ENCODE measurements at places on chromosomes 4 and X.

DNA sequence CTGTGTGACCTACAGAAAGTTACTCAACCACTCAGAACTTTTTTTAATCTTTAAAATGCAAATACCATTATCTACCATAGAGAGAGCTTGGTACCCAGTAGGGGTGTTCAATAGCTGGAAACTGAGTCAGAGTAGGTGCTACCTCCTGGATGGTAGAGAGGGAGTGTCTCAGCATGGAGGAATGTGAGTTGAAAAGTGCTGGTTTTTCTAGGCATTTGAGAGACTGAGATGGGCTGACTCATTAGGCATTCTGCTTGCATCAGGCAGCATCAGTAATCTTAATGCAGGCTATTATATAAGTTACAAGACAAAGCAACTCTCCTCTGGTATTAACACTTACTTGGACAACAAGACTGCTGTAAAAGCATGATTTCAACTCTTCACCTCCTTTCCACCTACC is 70.9 kb upstream of the ARHGEF9 start:
- no peaks in the 10 kb centered on the region for H3K36me3 ChIP-seq
- no peak overlapping the region for H3K4me3 ChIP-seq
- H3K27me3 ChIP-seq: no peaks in the 10 kb centered on the region
- no peak overlapping the region for H3K27ac ChIP-seq
- no peaks in the 10 kb centered on the region for H3K4me1 ChIP-seq
- DNase-seq: no peak

DNA sequence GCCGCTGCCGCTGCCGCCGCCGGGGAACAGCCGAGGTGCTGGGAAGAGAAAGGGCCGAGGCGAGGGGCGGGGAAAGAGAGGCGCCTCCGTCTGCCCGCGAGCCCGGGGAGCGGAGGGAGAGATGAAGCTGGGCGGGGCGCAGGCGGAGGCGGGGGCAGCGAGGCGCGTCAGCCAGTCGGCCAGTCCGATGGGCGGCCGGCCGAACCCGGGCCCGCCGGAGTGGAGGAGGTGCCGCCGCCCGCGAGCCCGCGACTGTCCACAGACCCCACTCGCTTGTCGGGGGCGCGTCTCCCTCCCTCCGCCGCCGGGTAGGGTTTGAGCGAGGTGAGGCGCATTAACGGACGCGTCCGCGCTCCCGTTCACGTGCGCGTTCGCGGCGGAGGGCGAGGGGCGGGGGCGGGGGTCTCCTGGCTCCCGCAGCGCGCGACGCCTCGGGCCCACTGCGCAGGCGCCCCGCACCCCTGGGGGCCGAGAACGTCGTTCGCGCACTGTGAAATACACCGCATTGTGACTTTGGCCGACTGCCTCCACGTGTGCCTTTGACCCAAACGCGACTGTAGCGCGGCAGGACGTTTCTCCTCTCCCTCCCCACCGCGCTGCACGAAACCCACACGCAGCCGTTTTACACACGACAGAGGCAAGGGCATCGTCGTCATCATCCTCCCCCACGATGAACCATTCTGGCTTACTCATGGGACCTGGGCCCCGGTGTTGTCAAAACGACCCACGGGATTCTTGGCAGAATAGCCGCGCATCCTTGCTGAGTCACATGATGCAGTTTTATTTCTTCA is at the start of gene NUDT11:
Gene NUDT11 (minus strand): TSS at position 92 of the 791 bp plus-strand sequence. CDS start 148 bp downstream, outside the sequence.
- DNase-seq: peak; percentile 36
- peak within 1 kb of the TSS; percentile 40 for H3K4me3 ChIP-seq
- peaks cover 6% of the 10 kb centered on the region for H3K27me3 ChIP-seq
- no peak within 1 kb of the TSS for H3K27ac ChIP-seq
- H3K36me3 ChIP-seq: no peaks in the 10 kb centered on the region
- no peaks in the 10 kb centered on the region for H3K4me1 ChIP-seq

DNA sequence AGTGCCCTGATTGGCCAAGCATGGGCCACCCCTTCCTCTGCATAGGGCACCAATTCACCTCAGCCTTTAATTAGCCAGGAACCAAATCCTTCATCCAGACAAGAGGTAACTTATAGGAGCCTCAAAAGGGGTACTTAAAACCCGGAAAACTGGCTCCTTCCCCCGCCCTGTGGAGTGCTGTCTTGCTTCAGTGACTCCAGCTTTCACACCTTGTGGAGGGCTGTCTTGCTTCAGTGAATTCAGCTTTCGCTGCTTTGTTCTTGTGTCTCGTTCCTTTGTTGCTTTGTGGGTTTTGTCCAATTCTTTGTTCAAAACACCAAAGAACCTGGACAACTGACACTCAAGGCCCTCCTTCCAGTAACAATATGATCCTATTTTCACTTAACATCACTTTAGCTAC is 82.2 kb upstream of the FRG1 start:
- H3K4me3 ChIP-seq: no peak overlapping the region
- DNase-seq: no peak
- no peak overlapping the region for H3K27ac ChIP-seq
- no peaks in the 10 kb centered on the region for H3K27me3 ChIP-seq

GRCh38 chr4:72525938-72526337 is 43.1 kb downstream of the ADAMTS3 start:
- no peak overlapping the region for H3K4me3 ChIP-seq
- H3K4me1 ChIP-seq: no peaks in the 10 kb centered on the region
- no peaks in the 10 kb centered on the region for H3K27me3 ChIP-seq
- no peak for DNase-seq
- no peaks in the 10 kb centered on the region for H3K36me3 ChIP-seq
- H3K27ac ChIP-seq: no peak overlapping the region

DNA sequence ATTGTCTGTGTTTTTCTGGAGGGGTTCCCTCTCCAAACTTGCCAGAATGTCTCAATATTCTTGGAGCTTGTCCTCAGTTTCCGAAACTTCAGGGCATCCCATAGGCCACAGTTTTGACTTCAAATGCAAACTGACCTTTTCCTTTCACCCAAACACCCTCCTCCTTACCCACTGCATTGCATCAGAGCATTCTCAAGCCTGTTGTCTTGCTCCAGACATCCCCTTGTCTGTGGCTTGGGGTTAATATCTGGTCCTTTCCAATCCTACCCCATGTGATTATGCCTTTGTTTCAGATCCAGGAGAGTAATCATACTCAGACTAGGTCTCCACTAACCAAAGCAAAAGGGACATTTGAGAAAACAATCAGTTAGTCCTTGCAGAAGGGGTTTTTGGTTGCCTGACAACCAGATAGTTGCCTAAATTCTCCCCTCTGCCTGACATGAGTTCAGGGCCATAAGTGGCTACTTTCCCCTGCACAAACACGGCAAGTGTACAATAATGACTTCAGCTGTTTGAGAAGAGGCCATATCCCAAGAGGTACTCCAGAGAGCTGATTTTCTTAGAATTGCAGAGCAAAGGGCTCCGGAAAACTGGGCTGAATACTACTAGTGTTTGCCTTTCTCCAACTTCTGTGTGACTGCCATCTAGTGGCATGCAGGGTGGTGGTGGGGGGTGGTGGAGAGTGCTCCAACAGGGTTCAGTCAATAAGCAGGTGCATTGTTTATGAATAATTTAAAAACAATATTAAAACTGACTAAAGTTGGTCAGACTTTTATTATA is 130.2 kb downstream of the CHRDL1 start:
- peak; percentile 36 for DNase-seq
- H3K36me3 ChIP-seq: no peaks in the 10 kb centered on the region
- no peak overlapping the region for H3K27ac ChIP-seq
- H3K4me3 ChIP-seq: no peak overlapping the region
- no peaks in the 10 kb centered on the region for H3K4me1 ChIP-seq
